ENCODE measurements at places on chromosomes 1 and 21.
A peak's percentile ranks its signal among the peaks of the same experiment; 100 is the strongest.

- no peak for DNase-seq
Measured at GRCh38 chr1:201226859-201227488, 36.4 kb downstream of the IGFN1 start.

- no peak for DNase-seq
Measured at GRCh38 chr1:147492207-147492606, 49.1 kb upstream of the BCL9 start.

- DNase-seq = no peak
Measured at GRCh38 chr21:14405962-14406361, 23.0 kb upstream of the HSPA13 start.

GRCh38 chr1:33609739-33610138 lies 137.3 kb downstream of the ZSCAN20 start:
- DNase-seq = no peak

GRCh38 chr1:179955287-179955680 lies 674 bp downstream of the CEP350 start:
- no peak for DNase-seq

DNA sequence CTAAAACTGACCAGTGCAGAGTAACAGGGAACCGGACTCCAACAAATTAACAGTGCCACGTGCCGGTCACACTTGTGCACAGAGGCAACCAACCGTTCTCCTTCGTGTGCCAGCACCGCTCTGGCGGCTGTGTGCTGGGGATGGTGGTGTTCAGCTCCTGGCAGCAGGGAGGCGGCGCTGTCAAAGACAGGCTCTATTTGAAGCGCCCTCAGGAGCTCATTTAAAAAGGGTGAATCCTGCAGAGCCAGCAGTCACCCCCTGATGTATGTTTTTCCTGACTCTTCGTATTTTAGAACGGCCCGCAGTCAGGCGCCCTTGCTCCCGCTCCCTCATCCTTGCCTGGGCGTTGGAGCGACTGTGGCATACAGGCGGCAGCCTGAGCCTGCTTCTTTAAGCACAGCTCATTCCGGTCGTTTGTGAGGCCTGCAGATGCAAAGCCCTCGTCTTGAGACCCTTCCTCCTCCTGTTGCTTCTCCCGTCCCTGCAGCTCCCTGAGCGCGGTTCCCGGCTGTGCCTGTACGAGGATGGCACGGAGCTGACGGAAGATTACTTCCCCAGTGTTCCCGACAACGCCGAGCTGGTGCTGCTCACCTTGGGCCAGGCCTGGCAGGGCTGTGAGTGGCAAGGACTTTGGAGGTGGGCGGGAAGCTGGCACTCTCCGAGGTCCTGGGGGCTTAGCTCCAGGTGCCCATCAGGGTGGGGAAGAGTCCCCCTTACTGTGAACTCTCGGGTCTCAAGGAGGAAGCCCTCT lies 1.1 kb downstream of the DFFB start:
- peak; percentile 5 for DNase-seq

GRCh38 chr1:203569490-203570318 lies 56.9 kb upstream of the ATP2B4 start:
- no peak for DNase-seq

DNA sequence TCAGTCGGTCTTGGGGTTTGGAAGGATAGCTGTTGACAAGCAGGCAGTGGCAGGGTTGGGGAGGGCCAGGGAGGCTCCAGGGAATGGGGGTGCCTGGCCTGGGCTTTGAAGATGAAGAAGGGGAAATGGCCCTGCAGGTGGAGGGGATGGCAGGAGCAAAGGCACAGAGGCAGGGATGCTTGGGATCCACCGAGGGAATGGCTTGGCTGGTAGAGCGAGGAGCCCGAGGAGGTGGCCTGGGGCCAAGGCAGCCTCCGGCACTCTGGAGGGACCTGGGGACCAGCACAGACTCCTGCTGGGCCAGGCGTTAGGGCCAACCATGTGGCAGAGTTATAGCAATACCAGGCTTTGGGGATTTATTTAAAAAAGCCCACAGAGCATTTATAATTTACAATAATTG lies 62.9 kb upstream of the EDN2 start:
- no peak for DNase-seq

- DNase-seq = no peak
Measured at GRCh38 chr1:41823471-41823870, 95.3 kb downstream of the HIVEP3 start.

- no peak for DNase-seq
Measured at GRCh38 chr1:159972443-159973205, 18.6 kb upstream of the SLAMF9 start.

DNA sequence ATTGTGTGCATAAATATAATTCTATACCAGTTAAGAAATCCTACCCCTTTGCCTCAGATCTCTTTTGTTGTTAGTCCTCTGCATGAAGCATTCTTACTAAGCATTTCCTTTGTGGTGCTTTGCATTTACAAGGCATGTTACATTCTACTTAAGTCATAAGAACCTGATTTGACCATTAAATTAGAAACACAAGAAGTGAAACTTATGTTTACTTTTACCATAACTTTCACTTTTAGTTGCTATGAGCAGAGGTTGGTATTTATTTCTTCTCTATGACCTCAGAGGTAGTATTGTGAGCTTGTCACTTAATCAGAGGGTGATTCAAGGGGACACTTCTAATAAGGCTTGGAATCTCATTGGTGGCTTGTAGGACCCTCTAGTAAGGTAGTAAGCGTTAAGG lies 9.0 kb downstream of the FAM20B start:
- DNase-seq = no peak

DNA sequence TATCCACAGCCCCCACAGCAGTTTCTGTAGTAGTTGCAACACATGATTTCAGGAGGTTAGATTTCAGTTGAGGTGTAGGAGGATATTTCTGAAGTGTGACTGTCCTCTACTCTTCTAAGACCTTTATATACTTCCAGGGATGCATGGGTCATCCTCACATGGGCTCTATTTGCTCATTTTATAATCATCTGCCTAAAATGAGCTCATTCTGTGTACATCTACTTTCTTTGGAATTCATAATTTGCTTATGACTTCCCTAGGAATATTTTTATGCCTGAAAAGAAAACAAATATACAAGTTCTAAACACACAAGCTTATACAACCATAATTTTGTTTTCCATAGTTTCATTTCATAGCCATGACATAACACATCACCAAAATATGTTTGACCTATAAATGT lies at the start of gene KRTAP21-2:
TSS of gene KRTAP21-2 (minus strand) at position 101 of the 400 bp plus-strand sequence. CDS start at position 44, 57 bp downstream.
- no peak for DNase-seq

DNA sequence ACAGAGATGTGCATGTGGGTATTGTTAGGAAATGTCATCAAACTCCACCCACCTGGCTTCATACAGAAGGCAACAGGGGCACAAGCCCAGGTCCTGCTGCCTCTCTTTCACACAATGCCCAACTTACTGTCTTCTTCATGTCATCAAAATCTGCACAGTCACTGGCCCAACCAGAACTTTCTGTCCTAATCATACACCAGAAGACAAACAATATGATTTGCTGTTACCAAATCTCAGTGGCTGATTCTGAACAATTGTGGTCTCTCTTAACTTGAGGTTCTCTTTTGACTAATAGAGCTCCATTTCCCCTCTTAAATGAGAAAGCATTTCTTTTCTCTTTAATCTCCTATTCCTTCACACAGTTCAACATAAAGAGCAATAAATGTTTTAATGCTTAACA lies 7.7 kb downstream of the HSD3B2 start:
- DNase-seq = no peak

- no peak for DNase-seq
Measured at GRCh38 chr1:63343922-63344321, 21.6 kb downstream of the FOXD3 start.

DNA sequence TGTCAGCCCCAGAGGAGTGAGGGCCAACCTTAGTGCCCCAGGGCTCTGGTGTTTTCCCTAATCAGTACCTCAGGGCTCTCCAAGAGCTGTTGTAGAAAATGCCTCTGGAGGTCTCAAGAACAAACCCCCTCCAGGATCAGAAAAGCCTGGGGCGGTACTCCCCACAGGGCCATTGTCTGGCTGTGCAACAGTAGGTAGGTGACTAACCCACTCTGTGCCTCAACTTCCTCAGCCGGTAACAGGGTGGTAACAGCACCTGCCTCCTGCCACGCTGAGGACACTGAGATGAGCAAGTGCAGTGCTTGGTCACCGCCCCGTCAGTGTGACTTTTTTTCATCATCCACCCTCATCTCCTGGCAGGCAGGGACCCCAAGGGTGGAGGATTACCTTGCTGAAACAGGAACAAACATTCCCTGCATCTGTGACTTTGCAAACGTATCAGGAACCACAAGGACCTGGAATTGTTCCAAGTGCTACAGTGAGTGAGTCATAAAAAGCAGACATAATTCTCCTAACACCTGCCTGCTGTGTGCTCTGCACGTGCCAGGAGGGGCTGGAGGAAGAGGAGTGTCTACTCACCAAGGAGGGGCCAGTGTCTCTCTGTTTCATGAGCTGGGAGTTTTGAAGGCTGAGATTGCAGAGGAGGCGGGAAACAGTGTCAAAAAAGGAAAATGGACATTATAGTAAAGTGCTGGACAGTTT lies 440.8 kb downstream of the NPHP4 start:
- DNase-seq = no peak

GRCh38 chr1:29478151-29478791 lies 241.9 kb downstream of the PTPRU start:
- DNase-seq = no peak

DNA sequence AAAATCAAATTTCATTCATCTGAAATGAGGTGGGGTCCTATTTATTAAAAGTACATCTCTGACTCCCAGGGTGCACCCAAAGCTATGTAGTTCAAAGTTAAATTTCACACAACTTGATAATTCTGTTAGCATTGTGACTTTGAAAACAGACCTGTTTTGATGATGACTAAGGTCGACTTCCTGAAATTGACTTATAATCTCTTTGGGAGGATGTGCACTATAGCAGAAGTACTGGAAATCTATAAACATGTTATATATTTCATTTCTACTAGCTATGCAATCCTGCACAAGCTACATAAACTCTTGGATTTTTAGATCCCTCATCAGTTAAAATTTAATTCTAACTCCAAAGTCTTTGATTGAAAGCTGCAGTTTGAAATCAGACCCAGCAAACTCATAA lies 507.6 kb downstream of the NEGR1 start:
- DNase-seq = no peak

GRCh38 chr21:45571641-45572040 lies 29.4 kb upstream of the SLC19A1 start:
- no peak for DNase-seq

GRCh38 chr1:219352961-219353651 lies 179.4 kb downstream of the LYPLAL1 start:
- DNase-seq = no peak

DNA sequence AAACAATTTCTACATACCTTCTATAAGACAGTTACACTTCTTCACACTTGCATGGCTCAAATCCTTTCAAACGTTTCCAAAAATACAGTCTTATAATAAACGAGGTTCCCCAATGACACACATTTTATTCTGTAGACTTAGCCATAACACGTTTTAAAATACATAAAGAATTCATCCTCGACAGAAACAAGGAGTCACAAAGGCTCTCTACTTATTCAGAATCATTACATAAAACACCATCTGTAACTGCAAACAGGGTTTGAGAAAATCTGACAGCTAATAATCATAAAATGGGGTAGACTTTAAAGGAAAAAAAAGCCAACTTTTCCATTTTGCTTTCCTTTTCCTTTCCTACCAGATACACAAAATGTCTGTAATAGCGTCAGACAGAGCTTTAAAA lies 1.8 kb downstream of the PIK3R3 start:
- no peak for DNase-seq

DNA sequence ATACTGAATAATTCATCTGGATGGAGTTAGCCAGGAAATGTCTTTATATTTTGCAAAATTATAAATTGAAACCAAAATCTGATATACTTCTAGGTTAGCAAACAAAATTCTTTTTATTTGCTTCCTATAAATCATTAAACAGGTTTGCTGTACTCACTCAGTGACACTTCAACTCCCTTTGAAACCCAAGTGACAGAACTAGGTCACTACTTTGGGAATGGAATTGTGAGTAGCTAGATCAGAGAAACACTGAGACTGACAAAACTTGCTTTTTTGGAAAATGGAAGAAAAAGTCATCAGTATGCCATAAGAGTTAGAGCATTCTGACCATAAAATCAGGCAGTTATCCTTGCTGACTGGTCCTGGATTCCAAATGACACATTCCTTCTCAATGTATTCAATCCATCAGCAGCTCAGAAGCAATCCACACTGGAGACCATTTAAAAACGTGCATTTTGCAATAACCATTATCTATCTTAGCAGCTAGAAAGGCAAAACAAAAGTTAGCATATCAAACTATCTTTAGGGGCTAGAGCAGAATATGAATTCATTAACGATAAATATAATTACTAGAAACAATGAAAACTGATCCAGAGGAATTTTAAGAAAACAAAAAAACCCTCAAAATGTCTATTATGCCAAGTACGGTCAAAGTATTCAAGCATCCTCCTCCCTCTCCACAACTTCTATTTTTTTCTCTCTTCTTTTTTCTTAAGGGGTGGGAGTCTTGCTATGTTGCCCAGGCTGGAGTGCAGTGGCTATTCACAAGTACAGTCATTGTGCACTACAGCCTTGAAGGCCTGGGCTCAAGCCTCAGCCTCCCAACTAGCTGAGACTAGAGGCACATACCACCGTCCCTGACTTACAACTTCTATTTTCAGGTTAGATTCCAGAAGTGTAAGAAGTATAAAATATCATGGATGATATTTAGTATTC lies 60.1 kb downstream of the HNRNPR start:
- no peak for DNase-seq

GRCh38 chr1:201360901-201361651 lies 16.4 kb downstream of the TNNT2 start:
- no peak for DNase-seq

DNA sequence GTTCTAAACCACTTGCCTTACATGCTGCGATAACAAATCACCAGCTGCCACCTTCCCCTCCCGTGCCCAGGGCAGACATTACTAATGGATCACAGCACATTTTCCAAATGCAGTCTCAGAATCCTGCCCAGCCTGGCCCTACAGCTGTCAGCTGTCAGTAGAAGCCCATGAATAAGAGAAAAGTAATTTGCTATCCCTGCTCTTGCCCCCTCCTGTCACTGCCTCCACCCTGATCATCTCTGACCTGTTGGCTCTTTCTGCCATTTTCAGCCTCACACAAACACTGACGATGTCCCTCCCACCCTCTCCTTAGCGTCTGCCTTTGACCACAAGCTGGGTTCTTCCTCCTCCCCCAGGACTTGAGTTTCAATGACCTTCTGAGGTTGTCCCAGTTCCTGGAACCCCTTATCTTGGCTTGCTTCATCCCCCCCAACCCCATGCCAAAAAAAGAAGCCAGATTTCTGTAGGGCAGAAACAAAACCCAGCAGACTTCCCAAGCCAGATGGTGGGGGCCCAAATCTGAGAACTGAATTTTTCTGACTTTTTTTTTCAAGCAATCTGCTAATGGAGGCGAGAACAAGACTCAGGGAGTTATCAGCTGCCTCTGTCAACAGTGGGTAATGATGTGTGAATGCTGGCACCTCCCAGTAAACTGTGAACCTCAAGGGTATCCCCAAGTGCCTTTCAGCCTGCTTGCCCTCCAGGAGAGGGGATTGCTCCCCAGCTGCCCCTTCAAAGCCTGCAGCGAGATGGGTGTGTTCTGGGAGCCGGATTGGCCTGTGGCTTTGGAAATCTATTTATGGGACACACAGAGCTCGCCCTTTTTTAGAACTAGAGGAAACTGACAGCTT lies 216.5 kb upstream of the VAMP3 start:
- no peak for DNase-seq

All from activated CD4-positive, alpha-beta T cell treated with anti-CD3 and anti-CD28 coated beads, Interleukin-2, amount 50 U/mL, for 48 hours (primary cell).